Activated T-helper 1 cell treated with anti-CD3 and anti-CD28 coated beads, Interleukin-2, amount 50 U/mL, for 16 hours (primary cell): ENCODE measurements at places on chromosomes 1 and 21.

- DNase-seq = no peak
Observed at GRCh38 chr21:41283211-41283818, 33.3 kb upstream of the FAM3B start.

DNA sequence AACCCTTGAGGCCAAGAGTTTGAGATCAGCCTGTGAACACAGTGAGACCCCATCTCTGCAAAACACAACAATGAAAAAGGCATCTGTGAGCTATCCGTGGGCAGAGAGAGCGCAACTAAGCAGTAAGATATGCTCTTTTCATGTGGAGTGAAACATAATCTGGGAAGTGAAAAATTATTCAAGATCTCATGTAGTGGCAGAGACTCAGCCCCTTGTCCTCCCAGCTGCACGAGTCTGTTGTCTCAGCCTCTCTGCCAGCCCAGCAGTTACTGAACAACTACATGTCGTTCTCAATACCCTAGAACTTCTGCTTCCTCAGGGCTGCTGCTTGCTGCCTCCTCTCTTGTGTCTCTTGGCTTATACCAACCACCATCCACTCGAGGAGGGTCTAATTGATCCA lies 61.3 kb upstream of the WDR26 start:
- DNase-seq = no peak

DNA sequence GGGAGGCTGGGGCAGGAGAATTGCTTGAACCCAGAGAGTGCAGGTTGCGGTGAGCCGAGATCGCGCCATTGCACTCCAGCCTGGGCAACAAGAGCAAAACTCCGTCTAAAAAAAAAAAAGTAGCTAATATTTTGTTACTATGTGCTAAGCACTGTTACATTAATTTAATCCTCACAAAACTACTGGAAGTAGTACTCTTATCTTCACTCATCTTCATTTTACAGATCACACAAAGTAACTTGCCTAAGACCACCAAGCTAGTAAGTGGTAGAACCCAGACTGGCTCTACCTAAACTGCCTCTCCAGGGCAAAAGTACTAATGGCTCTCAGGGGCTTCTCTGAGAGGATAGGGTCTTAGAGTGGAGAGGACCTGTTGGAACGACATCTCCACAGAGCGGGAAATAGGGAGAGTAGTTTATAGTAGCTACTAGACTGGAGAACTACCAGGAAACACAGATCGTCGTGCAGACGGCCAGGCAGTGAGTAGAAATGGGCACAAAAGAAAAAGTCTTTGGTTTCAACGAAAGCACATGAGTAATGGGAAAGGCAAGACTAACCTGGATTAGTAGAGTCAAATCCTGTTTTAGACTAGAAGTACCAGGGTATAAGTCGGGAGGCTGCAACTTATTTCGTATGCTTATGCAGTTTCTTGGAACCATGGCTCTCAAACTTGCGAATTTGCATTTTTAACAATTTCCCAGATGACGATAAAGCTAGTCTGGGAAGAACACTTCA lies 1.4 kb downstream of the CLCC1 start:
- no peak for DNase-seq

- no peak for DNase-seq
Observed at GRCh38 chr1:16151196-16151994, 4.5 kb downstream of the EPHA2 start.

DNA sequence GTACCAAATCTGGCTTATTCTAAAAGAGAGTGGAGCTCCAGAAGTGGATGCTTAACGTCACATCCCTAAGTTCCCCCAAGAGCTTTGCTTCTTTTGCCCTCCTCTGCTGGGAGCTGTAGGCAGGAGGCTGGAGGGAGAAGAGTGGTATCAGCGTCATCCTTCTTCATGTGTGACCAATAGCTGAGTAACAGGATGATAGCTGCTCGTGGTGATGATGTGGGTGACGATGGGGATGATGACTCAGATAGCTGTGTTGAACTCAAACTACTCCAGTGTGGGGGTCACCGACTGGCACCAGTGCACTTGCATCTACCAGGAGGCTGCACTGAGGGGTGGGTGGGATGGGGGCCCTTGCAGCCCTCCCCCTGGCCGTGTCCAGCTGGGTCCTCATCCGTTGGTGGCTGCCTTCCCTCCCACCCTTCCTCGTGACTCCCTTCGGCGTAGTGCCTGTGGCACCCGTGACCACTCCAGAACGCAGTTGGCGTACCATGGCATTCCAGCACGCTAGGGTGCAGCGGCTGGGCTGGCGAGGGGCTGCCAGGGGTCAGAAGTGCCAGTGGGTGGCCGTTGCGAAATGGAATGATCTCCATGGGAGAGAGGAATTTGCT lies 1.1 kb downstream of the IGFN1 start:
- no peak for DNase-seq
